ENCODE measurements at places on chromosomes 6 and 20. TPM values are rescaled to one million over a fixed set of nuclear protein-coding genes. Genes with fewer than 3 reads are reported as not detected.

Gene ADAM33
- 7.3 TPM for total RNA-seq

Gene BPIFB2
- total RNA-seq = not detected

Gene KCNK16
- not detected for total RNA-seq

Gene HSF2
- total RNA-seq = 15.6 TPM

Gene PRSS35
- 1.2 TPM for total RNA-seq

Gene SDCBP2
- total RNA-seq = 4.9 TPM

Gene CTCFL
- not detected for total RNA-seq

DNA sequence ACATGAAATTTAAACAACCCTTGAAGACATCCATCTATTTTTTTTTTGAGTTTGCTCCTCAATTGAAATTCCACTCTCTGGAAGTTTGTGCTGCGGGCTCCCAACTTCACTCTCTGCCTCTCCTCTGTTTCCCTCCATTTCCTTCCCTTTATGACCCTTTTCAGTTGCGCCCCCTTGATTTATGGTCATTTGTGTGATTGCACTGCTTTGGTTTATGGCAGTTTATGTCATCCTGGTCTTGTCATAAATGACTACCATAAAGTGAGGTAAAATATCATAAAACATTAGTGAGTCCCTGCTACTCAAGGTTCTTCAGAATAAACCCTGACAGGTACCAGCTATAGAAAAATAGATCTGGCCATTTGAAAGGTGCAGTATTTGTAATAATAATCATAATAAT is 348.3 kb upstream of the ZFP64 start:
- DNase-seq = no peak

- no peak for DNase-seq
Measured at GRCh38 chr6:89270951-89271721, 44.0 kb downstream of the GABRR2 start.

- no peak for DNase-seq
Measured at GRCh38 chr20:57548177-57549058, 12.5 kb upstream of the PCK1 start.

- DNase-seq = no peak
Measured at GRCh38 chr20:19344341-19344740, 131.9 kb downstream of the SLC24A3 start.

DNA sequence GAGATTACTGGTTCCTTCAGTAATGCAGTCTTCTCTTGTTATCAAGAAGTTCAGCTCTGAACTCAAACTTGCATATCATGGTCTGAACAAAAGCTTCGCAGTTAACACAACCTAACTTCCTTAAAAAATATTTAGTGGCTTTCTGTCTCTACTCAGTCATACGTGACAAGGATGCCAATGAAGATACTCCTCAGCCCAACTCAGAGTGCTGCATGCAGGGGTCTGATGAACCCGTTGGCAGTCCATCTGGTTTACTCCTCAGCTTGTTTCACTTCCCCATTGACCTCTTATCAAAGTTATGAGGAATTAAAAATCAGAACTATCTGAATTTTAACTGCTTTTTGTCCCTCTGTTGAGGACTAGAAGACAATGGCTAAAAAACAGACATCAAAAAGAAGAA is 56.6 kb upstream of the RIN2 start:
- DNase-seq = no peak

- peak; percentile 54 for DNase-seq
Measured at GRCh38 chr6:30782425-30783014, 38.2 kb upstream of the IER3 start.

- DNase-seq = no peak
Measured at GRCh38 chr20:62885896-62886708, 24.5 kb upstream of the TCFL5 start.

DNA sequence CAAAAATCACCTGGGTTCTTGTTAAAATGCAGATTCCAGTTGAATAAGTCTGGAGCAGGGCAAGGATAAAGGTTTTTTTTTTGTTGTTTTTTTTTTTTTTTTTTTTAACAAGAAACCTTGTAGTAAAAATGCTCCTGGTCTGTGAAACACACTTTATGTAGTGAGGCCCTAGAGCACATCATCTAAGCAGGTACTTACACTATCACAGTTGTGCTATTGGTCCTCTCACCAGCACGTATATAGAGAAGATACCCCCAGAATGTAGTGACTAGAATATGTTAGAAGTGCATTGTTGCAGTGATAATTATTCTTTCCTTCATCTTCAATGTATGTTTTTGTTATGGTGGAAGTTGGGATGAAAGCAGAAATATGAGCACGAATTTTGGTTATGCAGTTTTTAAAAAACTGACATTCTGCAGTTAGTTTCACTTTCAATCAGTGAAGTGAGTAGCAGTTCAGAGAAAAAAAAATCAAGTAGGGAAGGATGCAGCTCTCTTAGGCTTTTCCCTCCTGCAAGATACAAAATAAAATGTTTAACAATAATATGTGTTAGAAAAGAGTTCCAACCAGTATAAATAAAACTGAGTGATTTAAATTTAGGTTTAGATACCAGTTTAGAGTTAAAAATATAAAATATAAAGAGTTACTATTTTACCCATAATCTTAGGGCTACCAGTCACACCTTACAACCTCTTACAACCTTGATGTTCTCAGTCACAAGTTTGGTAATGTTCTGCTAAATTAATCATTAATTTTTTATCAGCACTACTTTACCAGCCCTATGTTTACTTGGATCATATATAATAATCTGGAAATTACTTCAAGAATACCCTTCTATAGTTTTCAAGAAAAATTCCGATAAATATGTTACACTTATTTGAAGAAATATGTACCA is 9.2 kb upstream of the DEFB113 start:
- no peak for DNase-seq

GRCh38 chr6:46706464-46706863 is 18.8 kb downstream of the TDRD6 start:
- DNase-seq = no peak

DNA sequence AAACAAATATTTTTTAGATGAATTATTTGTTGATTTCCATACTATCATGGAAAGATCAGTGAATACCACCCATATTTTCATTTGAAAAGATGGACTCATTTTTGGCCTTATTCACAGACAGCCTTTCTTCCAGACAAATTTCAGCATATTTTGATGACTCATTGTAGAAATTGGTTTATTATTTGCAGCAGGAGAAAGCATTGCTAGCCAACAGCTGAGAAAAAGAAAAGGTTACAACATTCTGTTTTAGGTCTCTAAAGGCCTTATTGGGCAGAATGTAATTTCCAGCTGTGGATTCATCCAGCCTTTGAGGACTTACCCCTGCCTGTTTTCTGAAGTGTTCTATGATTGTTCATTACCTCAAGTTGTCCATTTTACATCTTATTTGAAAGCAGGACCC is 201.9 kb downstream of the PLCB4 start:
- DNase-seq = no peak
